Stimulated activated CD4-positive, alpha-beta T cell treated with anti-CD3 and anti-CD28 coated beads, Interleukin-4, amount 100 ng/mL, for 4 hours (primary cell): ENCODE measurements at places on chromosomes 1 and 21.

- DNase-seq: no peak
These were observed 6.7 kb upstream of the RAB3GAP2 start for GRCh38 chr1:220278991-220279390.

- no peak for DNase-seq
These were observed 346.8 kb downstream of the KIF26B start for GRCh38 chr1:245501633-245502032.

DNA sequence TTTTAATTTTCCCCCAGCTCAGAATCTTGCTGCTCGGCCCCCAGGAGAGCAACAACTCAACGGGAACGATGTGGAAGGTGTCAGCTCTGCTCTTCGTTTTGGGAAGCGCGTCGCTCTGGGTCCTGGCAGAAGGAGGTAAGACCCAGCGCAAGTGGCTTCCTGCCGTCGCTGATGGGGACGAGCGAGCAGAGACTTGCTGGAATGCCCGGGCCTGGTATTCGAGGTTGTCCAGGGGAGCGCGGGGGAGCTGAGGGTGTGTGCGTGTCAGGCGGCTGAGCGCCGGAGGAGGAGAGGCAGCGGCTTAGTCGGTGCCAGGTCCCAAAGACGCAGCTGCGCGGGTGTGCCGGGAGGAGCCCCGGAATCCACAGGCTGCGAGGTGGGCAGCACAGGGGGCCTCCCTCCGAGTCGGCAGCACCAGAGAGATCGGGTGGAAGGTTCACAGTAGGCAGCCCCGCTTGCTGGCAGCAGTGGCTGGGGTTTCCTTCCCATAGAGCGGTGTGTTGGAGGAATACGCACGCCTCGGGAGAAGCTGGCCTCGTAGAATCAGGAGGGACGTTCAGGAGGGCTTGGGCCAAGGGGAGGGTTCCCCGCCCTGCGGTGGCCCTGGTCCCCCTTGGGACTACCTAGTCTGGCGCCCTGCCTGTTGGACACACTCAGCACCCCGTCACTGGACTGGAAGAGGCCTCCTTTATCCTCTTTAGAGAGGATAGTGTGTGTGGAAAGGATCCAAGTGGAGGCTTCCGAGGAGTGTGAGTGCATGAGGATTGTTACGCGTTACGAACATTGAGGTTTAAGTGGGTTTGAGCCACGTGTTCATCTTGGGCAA, 547 bp downstream of the PDPN start:
- no peak for DNase-seq

GRCh38 chr1:9047019-9047418, 20.8 kb upstream of the SLC2A7 start:
- DNase-seq: no peak

GRCh38 chr1:204284929-204285328, 71.1 kb upstream of the GOLT1A start:
- no peak for DNase-seq

GRCh38 chr1:18632783-18633421, 2.3 kb downstream of the PAX7 start:
- DNase-seq: no peak

GRCh38 chr1:112579801-112580510, 39.0 kb downstream of the ST7L start:
- DNase-seq: no peak

DNA sequence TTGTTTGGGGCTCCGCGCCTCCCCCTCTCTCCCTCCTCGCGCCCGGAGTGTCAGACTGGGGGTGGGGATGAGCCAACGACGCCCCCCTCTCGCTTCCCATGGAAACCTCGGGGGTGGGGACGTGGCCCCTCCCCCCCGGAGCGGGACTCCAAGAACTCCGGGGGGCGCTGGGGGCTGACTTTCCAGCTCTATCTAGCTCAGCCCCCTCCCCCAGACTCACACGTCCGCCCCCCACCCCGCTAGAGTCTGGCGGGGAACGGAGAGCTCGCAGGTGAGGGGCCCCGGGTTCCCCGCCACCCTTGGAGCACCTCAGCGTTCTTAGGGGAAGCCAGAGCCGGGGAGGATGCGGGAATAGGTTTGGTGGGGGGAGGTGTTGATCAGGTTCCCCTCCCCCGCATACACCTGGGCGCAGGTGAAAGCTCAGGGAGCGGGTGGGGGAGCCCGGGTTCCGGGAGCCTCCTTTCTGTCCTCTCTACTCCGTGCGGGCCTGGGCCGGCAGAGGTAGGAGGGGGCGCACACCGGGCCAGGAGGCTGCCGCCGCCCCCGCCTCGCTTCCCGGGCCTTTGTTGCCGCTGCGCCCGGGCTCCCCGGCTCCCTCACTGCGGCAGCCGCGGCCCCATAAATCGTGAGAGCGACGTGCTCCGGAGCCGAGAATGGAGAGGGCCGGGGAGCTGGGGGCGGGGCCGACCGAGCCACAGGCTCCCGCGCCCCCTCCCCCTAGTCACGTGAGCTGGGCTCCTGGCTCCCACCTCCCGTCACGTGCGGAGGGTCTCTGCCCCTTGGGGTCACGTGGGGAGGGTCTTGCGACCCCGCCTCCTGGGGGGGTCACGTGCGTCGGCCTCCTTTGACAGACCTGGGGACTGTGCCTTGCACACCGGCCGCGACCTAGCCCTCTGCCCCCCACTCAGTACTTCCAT, 1.9 kb downstream of the EFNA3 start:
- no peak for DNase-seq

DNA sequence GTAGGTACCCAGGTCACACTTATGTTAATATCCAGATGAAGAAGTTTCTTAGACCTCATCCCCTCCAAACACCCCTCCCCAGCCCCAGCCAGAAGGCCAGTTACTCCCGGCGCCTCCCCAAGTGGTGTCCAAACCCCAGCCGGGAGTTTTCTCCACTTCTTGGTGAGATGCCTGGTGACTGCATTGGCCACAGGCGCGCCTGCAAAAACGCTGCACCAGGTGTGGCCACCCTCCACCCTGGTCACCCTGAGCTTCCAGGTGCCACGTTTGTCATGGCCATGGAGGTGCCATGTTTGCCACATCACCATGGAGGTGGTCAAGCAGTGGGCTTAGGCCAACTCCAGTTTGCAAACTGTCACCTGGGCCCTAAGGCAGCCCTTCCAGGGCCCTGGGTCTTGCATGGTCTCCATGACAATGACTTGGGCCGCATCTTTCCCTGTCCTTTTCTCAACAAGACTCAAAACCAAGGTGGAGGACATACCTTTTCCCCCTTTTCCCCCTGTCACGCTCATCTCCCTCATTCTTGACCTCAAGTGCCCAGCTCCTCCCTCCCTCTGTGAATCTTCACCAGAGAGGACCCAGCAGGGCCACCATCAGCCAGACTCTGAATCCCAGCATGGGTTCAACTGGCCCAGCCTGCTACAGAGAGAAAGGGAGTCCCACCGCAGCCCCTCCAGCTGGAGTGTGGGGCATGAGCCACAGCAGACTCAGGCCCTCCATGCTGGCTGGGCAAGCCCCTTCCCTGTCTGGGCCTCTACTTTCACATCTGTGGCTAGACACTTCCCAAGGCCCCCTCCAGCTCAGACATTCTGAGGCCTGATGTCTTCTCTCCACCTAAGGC, 125.9 kb upstream of the ZBTB40 start:
- DNase-seq: no peak

DNA sequence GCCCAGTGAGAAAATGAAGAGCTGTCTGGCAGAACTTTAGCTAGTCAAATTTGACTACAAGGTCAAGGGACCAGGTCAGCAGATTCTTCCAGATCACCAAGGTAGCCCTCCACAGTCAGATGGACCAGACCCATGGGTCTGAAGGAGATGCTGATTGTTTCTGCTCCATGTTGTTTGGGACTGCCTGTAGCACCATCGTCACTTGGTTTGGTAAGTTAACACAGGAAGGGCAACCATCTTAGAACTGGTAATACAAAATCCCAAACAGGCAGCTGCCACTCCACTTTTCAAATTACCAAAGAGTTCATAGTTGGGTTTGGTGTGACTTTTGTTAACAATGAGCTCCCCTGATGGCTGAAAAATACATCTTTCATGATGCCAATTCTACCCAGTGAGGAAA, 9.0 kb downstream of the ITPKB start:
- no peak for DNase-seq

GRCh38 chr1:237788069-237788468, 102.7 kb downstream of the ZP4 start:
- no peak for DNase-seq

GRCh38 chr1:96538883-96539282, 182.7 kb upstream of the PTBP2 start:
- DNase-seq: no peak

DNA sequence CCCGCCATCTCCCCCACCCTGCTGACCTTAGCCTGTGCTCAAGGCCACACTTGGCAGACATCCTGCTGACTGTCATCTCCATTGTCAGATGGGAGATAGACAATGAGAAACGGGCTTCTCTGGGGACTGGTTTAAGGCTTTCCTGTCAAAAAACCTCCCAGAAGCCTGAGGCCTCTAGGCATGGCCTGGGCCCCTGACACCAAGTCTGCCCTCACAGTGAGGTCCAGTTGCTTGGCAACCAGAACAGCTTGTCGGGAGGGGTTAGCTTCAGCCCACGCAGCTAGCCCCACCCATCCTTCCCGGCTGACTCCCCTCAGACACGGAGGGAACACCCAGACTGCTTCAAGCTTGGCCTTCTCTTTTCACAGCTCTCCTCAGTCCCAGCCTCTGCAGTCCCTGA, 11.0 kb downstream of the PLEKHA6 start:
- DNase-seq: no peak

DNA sequence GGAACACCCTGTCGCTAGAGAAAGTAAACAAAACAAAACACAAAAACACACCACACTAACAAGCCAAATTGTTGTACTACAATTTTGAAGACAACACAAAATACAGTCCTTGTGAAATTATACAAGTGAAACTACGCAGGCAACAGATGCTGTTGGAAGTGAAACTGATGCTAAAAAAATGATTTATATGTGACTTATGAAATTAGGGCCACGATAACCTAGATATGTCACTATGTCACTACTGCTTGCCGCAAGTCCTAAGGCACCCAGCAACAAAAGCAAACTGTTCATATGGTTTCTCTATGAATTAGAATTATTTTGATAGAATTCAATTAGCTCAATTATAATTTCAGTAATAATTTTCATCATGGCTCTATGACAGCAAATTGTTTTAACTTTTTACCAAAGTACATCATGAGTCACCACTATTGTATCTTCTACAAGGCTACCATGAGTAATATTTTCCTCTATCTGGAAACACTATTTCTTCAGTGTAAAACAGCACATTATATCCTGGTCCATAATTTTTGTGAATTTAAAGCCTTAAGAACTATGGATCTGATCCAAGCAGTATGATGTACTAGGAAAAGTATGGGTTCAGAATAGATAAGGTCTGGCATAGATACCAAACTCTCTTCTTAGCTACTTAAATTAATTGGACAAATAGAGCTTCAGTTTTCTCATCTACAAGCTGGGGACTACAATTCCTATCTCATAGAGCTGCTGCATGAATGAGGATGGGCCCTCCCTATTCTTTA, 216.3 kb downstream of the COL11A1 start:
- no peak for DNase-seq

DNA sequence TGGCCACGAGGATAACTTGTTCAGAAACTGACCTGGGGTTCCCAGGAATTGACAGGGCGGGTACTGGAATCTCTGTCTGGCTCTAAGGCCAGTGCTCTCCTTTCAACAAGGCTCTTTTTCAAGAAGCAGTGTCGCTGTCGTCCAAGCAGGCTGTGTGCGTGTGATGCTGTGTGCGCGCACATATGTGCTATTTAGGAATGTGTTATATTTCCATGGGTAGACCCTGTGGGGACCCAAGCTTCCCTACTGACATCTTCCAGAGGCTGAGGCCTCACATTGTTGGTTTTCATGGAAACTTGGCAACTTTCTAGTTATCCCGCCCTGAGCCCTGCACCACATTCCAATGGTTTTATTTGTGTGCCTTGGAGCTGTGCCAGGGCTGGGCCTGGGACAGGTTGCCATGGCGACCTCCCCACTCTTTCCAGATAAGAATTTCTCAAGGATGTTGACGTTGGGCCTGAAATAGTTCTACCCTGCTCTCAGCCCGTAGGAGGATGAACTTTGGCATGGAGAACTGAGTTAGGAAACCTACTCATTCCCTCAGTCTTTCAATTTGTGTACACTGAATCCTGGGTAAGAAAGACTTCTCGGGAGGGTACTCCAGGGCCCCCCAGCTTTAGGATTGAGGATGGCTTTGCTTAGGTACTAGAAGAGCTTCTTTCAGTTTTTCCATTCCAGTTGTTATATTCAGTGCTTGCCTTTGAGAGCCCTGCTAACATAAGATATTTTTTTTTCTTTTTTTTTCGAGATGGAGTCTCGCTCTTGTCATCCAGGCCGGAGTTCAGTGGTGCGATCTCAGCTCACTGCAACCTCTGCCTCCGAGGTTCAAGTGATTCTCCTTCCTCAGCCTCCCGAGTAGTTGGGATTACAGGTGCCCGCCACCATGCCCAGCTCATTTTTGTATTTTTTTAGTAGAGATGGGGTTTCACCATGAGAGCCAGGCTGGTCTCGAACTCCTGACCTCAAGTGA, 38.8 kb upstream of the SRSF10 start:
- no peak for DNase-seq

- no peak for DNase-seq
These were observed 9.1 kb downstream of the TTC22 start for GRCh38 chr1:54791880-54792522.

GRCh38 chr1:67094191-67094590, 40.2 kb upstream of the SLC35D1 start:
- no peak for DNase-seq

DNA sequence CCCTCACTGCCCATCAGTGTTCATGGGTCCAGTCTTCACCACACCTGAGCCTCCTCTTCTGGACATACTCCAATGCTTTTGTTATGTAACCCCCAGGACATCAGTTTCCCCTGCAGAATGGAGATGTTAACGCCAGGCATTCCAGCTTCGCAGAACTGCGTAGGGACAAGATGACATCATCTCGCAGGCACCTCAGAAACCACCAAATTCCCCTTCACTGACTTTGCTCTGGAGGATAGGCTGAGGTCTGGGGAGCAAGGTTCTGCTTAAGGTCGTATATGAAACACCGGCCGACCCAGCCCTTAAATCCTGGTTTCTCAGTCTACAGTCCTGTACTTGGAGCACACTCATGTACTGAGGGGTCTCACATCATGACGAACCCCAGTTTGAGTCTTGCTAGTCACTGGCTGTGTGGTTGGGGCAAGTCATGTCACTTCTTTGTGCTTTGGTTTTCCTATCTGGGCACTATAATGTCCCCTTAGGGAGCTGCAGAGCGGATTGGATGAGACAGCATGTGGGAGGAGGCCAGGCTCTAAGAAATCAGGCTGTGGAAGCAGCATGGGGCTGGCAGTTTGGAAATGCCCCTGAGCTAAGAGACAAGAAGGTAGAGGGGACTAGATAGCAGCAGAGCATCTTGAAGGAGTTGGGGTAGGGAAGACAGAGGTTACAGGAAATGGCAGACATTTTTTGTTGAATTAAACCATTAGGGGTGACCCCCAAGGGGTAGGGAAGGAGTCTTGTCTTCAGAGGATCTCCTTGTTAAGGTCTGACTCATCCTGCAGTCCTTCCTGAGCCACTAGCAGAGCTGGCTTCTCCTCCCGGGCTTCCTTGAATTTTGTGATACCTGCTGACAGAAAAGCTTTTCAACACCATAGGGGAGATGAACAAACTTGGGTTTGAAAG, 138.3 kb downstream of the FOXD2 start:
- no peak for DNase-seq

- no peak for DNase-seq
These were observed 12.0 kb downstream of the SYT11 start for GRCh38 chr1:155871390-155871789.

- DNase-seq: no peak
These were observed 30.6 kb upstream of the COL6A1 start for GRCh38 chr21:45950740-45951515.
